HFFc6 (cell line): ENCODE measurements at places on chromosomes 1 and 21. TPM values are rescaled to one million over a fixed set of nuclear protein-coding genes. Genes with fewer than 3 reads are reported as not detected.

- peak; percentile 71 for DNase-seq
Observed at GRCh38 chr21:34889320-34889675, 159.8 kb downstream of the RUNX1 start.

DNA sequence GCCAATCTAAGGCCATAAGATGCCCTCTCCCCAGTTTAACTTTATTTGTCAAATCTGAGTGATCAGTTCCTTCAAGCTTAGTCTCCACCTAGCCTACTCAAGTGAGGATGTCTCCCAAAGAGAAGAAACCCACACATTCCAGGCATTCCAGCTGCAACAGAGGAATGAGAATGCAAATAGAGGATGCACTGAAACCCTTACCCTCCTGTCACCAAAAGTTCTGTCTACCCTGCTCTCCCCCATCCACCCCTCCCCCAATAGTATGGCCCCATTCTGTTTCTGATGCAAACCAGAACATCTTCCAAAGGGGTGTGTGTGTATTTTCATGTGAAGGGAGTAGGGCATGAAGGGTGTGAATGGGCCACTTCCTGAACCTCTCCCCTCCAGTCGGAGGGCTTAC, 3.0 kb downstream of the DUSP23 start:
- no peak for DNase-seq

Gene GUCA2B
- total RNA-seq: not detected in 3 replicates

Gene FAF1
- 56.7 to 69.1 TPM (median 59.4 TPM) in 3 replicates for total RNA-seq

Gene IVL
- total RNA-seq: not detected in 3 replicates
